ENCODE measurements at places on chromosomes 4 and X.

- no peak for DNase-seq
These were observed 26.0 kb downstream of the ZNF81 start for GRCh38 chrX:47862680-47863079.

DNA sequence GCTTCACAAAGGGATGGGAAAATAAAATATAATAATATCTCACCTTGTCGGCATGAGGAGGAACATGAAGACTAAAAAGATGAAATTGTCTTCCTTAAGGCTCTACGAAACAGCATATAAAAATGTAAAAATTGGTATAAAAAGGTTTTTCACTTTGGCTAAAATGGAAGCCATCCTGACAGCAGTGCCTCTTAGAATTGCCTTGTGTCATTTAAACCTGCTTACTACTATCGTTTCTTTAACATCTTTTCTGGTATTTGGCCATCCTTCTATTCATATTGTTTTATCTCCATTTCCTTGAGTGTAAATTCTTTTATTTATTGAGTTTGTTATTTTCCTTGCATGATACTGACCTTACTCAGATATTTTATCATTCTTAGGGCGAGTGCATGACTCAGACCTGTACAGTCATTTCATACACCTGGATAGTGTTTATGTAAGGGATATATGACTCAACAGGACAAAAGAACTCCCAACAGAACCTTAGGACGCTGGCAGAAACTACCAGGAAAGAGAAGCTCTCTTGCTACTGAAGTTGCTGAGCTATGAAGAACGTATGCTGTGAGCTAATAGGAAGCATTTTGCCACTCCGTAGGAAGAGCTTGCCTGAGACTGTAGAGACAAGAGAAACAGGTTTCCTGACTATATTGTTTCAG lies 5.8 kb upstream of the CDKN2AIP start:
- DNase-seq, result no peak

DNA sequence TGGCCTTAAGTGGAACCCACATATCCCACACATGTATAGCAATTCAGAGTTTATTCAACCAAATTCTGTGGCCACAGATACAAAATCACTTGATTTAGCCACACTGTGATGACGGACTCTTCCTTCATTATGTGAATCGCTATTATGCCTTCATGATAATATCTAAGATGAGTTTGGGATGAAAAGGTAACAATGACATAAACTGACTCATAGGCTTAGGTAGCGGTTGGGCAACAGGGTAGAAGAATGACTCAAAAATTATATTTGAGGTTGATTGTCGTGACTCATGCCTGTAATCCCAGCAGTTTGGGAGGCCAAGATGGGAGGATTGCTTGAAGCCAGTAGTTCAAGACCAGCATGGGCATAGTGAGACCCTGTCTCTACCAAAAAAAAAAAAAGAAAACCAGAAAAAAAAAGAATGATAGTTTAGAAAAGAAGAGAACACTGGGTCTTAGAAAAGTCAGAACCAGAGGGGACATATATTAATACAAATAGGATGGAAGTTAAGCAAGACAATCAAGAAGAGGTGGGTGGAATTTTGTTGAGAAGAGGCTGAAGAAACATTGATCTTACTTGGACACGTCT lies 70.4 kb upstream of the USP9X start:
- no peak for DNase-seq

DNA sequence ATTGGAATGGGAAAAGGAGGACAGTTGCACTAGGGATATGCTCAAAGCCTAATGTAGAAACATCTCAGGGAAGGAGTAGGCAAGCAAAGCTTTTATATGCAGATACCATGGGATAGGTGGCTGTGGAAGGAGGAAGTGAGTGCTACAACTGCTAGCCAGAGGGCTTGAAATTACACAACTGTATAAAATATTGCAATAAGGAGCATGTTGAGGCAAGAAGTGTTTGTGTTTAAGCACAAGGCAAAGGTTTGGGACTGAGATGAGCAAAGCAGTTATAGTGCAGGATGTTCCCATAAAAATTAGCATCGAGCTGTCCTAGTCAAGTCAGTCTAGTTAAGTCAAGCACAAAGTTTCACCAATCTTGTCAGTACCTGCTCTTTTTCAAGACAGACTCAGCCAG lies 35.6 kb upstream of the DCAF8L1 start:
- no peak for DNase-seq

GRCh38 chr4:119664168-119664907 lies 35.7 kb upstream of the PDE5A start:
- DNase-seq, result no peak

- no peak for DNase-seq
These were observed 10.0 kb downstream of the BEX3 start for GRCh38 chrX:103386332-103386731.

GRCh38 chr4:3771164-3771809 lies 5.1 kb downstream of the ADRA2C start:
- no peak for DNase-seq

GRCh38 chr4:158769175-158769921 lies 522 bp downstream of the FNIP2 start:
- DNase-seq, result peak; percentile 22

DNA sequence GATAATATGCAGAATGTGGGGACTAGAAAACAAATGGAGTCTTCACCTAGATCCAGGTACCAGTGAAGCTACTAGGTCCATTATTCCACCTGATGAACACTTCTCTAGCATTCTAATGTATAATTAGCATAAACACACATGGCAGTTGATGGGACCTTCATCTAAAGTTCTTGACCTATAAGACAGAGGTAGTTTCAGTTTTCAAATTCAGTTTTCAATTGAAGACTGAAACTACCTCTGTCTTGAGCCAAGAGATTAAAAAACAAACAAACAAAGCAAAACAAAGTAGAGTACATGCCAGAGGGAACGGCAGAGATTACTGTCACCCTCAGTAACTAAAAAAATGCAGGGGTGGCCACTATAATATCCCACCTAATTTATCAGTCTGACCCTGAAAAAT lies 199.9 kb upstream of the NEIL3 start:
- no peak for DNase-seq

- DNase-seq, result no peak
These were observed 399.8 kb upstream of the MAD2L1 start for GRCh38 chr4:120466429-120466828.

DNA sequence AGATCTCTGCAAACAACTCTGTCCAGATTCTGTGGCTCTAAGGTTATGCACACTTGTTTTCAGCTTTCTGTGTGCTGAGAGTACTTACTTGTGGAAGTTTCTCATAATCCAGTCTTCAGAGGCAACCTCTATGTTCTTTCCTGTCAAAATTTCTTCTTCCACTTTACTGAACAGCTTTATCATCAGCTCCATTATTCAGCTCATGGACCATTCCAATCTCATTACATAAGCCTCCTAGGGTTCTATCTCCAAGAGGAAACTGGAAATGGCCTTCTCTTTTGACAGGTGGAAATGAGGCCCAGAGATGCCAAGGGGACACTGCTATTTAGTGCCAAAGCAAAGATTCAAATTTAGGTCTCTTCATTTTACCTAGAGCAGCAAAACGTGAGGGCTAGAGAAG lies 61.3 kb downstream of the CHRDL1 start:
- DNase-seq, result no peak

DNA sequence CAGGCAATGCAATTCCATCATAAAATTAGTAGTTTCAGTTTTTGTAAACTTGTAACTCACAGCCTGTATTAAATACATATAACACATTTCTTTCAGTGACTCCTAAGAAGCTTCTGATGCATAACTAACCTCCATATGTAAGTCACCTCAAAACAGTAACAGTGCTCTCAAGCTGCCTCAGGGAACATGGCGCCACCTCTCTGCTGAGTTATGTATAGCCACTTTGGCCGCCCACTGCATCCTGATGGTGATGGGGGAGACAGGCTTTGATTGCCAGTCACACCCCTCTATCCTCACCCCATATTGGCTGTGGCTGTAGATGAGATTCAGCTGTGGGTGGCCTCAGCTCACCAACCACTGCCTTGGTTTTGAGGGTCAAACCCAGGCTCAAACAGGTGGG lies 54.3 kb downstream of the LRBA start:
- DNase-seq, result no peak

- no peak for DNase-seq
These were observed 365.4 kb upstream of the EPHA5 start for GRCh38 chr4:66035701-66036100.

GRCh38 chr4:4315461-4316149 lies 25.6 kb downstream of the ZBTB49 start:
- no peak for DNase-seq

DNA sequence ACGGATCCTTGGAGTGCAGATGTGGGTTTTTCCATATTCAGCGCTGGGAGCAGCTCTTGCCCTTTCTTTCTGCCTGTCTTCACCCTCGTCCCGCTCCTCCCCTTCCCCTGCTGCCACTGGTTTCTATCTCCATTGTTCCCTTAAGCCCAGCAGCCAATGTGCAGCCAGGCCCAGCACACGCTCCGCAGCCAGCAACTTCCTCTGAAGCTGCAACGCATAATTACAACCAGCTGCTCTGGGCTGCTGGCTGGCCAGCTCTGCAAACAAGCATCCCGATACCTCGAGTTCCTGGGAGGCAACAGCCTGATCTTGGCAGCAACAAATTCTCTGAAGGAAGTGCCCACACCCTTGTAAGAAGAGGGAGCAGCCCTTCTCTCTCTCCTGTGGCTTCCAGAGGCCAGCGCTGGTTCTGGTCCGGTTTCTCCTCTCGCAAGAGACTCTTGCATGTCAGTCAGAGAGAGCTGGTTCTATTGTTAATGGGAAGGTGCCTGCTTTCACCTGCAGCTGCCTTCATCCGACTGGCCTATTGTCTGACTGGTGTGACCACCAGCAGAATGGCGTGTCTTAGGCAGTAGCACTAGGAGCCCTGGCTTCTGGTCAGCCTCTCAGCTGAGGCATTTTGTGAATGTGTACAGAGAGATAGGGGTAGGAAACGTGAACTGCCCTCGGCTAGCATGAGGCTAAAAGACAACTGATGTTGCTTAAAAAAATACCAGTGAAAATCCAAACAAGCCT lies 83.8 kb upstream of the MAML3 start:
- DNase-seq, result no peak

DNA sequence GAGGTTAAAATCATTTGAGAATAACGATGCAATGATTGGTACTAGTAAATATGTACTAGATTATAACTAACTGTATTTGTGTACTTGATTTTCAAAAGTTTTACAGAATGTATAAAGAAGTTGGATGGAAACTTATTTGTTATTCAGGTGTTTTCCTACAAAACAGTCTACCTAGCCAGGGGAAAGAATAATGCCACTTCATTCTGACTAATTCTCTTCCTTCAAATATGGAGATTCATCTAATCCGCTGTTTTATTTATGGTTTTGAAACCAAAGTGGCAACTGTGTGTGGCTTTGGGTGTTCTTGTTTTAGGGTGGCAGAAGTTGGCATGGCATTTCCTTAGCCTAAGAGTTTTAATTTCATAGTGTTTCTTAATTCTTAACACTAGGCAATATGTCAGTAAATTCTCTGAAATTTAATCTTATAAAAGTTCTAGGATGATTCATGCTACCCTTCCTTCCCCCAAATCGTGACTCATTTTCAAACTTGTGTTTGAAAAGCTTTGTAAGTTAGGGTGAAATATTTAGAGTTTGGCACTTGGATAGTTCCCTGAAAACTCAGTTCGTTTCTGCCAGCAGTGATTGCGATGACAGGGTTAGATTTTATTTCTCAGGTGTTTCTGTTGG lies 62.6 kb downstream of the DCLK2 start:
- DNase-seq, result no peak

DNA sequence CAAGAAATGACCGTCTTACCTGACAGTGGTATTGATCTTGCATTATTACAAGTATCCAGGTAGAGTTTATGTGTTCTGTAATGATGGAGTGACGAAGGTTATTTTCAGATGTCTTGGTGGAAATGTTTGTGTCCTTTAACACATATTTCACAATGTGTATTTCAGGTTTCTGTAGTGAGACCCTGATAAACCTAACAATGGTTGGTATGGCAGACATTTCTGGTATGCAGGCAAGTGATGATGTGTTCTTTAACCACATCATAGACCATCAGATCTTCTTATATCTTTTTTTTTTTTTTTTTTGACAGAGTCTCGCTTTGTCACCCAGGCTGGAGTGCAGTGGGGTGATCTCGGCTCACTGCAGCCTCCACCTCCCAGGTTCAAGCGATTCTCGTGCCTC lies 14.6 kb upstream of the ATXN3L start:
- no peak for DNase-seq

GRCh38 chr4:5357870-5358269 lies 306.6 kb downstream of the STK32B start:
- DNase-seq, result no peak

DNA sequence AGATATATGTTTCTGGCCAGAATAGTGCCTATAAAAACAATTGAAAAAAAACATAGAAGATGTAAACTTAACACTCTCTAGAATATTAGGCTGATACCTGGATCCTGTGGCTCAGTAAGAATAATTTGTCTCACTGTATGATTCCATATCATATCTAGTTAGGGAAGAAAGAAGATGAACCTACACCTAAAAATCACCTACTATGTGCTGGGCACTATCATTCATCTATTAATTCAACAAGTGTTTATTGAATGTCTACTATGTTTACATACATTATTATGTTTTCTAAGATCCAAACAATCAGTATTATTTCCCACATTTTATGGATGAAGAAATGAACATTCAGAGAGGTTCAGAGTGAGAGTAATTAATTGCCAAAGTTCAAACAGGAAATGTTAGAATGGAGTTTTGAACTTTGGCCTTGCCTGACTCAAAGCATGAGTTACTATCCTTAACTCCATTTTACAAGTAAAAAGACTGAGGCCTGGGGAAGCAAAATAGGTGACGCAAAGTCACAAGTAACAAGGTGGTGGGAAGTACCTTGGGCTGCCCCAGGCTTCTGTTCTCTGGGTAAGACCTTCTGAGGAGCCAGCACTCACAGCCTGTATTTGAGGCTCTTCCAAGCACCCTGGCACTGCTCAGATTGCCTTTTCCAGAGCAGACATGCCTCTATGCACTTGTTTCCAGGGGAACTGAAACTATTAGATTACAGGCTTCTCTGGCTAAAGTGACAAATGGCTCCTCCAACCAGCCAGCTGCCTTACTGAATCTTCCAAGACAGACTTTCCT lies 111.1 kb upstream of the ACSL4 start:
- DNase-seq, result no peak

DNA sequence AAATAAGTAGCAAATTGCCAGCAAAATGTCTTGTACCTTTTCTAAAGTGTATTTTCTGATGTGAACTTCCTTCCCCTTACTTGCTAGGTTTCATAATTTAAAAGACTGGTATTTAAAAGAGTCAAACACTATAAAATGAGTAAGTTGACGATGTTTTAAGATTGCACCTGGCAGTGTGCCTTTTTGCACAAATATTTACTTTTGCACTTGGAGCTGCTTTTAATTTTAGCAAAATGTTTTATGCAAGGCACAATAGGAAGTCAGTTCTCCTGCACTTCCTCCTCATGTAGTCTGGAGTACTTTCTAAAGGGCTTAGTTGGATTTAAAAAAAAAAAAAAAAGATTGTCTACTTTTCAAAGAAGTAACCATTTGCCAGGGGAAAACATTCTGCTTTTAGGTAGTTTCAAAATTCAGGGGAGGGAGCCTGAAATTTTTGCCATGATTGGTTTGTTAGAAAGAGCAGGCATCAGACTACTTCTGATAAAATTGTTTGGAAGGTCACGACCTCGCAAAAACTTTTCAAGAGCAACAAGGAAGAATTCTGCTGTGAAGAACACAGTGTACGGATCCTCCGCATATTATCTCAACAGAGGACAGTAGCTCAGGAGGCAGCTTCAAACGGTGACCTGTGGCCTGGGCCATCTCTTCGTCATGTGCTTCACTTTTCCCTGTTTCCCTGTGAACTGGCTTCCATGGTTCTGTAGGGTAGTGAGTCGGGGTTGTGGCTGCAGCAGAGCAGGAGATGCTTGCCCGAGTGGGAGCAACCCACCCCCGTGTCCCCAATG lies 66.1 kb downstream of the CDS1 start:
- DNase-seq, result no peak

Measured in stimulated activated CD4-positive, alpha-beta T cell treated with anti-CD3 and anti-CD28 coated beads, TNF-alpha, amount 100 ng/mL, for 48 hours (primary cell).